ENCODE measurements at places on chromosomes 4 and X.

- no peak for DNase-seq
Measured at GRCh38 chr4:140027101-140027500, 126.9 kb downstream of the MAML3 start.

DNA sequence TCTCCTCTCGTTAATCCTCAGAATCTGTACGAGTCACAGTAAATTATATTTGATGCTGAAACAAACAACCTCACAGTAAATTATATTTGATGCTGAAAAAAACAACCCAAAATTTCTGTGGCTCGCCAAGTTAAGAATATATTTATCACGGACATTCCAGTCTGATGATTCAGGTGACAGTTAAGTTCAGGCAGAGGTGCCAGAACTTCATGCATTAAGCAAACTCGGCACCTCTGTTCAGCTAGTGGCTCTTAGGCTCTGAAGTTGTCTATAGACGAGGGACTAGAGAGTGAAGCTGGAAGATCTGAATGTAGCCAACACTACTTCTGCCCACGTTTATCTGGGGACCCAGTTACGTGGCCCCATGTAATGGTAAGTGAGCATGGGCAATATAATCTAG lies 132.2 kb upstream of the AGA start:
- DNase-seq = peak; percentile 48

DNA sequence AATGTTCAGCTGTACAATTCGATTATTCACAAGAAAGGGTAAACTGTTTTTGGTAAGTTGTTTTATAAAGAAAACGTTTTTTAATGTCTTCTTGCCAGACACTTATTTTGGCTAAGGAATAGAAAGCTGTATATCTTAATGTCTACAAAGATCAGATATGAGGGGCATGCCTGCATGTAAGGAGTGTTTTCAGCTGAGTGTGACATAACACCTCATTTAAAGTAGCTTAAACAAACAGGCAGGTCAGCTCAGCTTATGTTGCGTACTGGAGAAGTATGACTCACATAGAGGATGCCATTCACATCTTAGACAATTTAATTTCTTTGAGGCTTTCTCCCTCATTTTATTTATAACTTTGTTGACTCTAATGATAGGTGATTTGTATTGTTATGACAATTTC lies 30.4 kb downstream of the LAMTOR3 start:
- peak; percentile 56 for DNase-seq

- peak; percentile 30 for DNase-seq
Measured at GRCh38 chr4:10529291-10530136, 72.3 kb upstream of the ZNF518B start.

GRCh38 chrX:136525738-136526606 lies 6.0 kb upstream of the VGLL1 start:
- peak; percentile 94 for DNase-seq

GRCh38 chr4:174023641-174024040 lies 259.8 kb downstream of the FBXO8 start:
- DNase-seq = no peak

DNA sequence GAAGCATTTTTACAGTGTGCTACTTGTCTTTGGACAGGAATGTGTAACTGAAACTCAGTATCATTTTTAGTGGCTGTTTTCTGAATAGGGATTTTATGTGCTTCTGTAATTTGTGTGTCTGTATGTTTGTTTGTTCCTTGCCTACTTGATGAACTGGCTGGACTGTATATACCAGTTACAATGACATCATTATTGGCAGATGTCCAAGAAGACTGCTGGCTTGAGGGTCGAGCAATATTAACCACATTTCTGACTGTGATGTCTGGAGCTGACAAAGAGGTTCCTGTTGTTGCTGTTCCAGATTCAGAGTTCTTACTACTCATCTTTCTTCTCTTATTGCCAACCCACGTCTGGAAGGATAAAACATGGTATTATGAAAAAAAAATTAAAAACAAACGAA lies 33.0 kb downstream of the HDX start:
- DNase-seq = peak; percentile 81

DNA sequence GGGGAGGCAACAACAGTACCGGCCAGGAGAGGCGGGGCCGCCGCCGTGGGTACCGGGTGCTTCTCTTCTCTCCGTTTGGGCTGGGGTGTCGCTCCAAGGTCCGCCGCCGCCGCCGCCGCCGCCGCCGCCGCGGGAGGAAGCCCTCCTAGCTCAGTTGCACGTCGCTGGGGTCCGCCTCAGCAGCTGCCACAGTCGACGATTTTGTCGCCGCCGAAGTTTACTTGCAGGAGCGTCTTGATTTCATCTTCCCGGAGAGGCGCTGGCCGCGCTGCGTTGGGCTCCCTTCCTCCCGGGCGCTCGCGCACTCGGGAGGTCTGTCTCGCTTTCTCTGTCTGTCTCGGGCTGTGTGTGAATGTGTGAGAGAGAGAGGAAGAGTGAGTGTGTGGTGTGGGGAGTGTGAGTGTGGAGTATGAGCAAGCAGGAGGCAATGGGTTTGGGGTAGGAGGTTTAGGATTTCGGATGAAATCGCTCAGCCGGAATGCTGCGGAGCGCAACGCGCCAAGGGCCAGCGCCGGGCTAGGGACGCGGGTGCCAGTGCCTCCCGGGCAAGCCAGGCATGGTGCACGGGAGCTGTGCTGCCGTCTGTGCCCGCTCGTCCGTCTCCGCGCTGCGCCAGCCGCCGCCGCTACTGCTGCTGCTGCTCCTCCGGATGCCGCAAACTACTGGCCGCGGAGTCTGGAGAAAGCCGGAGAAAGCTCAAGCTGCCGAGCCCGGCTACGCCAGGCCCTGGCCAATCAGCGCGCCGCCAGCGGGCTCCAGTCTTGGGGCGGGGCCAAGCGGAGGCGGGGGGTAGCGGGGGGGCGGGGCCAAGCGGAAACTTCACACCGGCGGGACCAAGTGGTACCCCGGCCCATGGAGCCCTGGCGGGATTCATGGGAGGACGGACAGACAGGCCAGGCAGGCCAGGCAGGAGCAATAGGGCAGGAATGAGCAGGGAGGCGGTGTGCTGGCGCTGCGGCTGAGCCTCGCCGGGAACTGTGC lies at the start of gene PCDH19:
Gene PCDH19, minus strand, starts transcription at position 664 of the 981 bp plus-strand sequence. CDS start 1,676 bp downstream, outside the sequence.
- peak; percentile 61 for DNase-seq

DNA sequence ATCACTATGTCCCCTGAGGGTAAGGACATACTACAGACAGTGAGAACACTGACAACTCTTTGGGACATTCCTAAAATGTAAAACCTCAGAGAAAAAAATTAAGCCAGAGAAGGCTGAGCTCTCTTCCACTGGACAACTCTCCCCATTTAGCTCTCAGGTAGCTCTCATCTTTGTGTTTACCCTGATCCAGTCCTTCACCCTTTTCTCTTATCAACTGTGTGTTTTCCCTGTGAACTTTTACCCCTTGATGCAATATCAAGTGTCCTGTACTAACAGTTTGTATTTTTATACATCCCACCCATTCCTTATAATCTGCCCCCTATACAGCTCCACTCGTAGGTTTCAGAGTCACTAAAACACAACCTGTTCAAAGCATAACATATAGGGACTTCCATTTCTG lies 182.6 kb downstream of the STIM2 start:
- DNase-seq = no peak

DNA sequence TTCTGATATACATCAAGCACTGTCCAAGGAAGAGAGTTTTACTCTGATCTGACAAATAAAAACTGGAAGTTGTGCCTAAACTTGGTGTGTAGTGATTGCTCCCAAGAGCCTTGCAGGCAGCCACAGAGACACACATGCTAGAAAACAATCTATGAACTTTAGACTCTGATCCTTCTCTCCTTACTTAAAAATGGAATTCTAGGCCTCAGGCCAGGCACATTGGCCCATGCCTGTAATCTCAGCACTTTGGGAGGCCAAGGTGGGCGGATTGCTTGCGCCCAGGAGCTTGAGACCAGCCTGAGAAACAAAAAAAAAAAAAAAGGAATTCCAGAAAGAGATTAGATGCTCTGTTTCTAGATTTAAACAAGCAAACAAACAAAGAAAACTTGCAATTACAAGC lies 45.6 kb upstream of the S100G start:
- no peak for DNase-seq

GRCh38 chr4:87838890-87839591 lies 6.3 kb downstream of the MEPE start:
- DNase-seq = peak; percentile 73

DNA sequence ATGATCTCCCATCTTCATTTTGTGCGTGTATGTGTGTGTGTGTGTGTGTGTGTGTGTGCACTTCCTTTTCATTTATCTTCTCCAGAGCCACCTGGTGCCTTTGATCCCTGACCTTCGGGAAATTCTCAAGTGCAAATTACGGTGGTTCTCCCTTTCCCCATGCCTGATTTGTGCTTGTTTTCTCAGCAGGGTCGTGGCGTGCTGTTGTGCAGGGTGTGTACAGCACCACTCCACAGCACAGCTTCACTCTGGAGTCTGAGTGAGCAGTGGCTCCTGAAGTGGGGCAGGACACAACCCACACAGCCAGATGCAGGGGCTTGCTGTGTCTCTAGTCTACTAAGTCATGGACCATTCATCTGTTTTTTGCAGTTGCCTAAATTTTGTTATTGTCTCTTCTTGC lies 114.2 kb upstream of the TBC1D9 start:
- DNase-seq = no peak

DNA sequence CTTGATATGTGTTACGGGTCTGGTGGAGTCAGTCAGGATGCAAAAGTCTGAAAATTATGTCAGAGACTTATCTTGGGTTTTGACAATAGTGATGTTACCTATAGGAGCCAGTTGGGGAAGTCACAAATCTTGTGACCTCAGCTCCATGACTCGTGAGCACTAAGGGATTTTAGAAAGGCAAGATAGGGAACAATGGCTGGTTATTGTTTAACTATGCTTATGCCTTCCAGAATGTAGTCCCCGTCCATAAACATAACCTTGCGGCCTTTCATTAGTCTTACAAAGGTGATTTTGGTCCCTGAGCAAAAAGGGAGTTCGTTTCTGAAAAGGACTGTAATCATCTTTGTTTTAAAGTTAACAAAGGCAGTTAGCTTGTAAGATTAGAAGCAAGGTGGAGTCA lies 23.9 kb upstream of the GATB start:
- DNase-seq = no peak

GRCh38 chr4:124943145-124943889 lies 230.8 kb upstream of the ANKRD50 start:
- DNase-seq = peak; percentile 83

DNA sequence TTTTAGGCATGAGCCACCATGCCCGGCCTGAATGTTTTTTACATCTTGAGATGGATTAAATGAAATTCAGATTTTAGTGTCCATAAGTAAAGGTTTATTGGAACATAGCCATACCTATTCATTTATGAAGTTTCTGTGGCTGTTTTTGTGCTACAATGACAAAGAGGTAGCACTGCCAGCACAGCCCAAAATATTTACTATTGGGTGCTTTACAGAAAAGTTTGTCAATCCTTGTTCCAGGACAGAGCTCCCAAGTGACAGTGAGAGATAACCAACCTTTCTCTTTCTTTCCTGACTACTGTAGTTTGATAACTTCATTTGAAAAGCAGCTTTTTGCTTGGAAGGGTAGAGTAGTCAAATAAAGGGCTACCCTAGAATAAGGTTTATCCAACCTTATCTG lies 116.2 kb downstream of the CAMK2D start:
- no peak for DNase-seq

DNA sequence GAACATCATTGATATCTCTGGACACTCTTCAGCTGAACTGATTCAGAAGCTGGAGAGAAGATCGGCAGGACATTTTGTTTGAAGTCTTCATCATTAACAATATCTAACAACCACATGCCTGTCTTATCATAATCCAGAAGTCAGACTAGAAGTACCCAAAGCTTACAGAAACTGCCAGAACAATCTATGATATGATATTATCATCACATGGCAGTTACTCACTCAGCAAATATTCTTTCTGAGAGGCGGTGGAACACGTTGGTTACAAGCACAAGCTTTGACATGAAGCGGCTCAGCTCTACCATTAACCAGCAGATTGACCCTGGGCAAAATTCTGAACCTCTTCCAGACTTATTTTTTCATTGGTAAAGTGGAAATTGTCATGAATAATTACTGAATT lies 69.4 kb upstream of the KIT start:
- DNase-seq = peak; percentile 39

DNA sequence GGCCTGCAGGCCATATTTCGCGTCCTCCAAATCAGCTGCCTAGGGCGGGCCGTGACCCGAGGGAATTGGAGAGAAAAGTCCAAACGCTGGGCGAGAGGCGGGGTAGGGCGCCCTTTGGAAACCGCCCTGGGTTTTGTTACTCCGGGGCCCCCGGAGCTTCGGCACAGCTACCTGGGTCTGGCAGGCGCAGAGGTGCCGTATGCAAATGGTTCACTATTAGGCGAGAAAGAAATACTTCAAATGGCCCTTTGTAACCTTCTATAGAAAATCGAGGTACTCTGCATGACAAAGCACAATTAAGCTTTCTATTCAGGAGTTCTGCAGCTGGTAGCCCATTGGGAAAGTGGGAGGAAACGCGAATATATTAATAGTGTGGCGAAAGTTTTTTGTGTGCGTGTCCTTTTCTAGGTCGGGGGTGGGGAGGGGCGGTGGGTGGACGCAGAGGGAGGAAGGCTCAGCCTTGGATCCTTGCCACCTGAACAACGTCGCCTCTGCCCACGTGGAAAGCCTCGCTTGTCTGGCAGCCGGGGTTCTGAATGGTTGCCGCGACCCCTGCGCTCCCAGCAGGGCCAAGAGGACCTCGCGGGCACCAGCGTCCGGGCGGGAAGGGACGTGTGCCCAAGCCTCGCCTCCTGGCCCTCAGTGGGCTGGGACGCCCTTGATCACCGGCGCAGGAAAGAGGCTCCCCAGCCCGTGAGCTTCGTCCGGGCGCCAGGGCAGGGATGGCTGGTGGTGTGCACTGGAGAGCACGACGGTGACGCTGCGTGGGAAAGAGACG lies 9.5 kb downstream of the GSX2 start:
- no peak for DNase-seq

DNA sequence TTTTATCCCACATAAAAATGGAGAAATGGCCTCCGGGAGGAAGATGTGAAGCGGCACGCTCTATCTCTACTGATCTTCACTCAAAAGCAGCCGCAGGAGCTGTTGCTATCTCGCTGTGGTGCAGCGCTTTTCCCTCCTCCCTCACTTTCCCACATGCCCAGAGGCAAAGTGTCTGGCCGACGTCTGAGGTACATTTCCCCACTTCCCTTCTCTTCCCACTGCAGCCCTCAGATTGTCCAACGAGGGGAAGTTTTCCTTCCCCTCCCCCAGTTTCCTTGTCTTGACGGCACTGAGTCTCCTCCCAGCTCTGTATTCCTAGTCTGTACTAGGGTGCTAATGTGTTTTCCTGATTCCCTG lies 660 bp upstream of the COL25A1 start:
- DNase-seq = peak; percentile 15

GRCh38 chrX:102745857-102746584 lies 25.5 kb downstream of the GPRASP3 start:
- DNase-seq = peak; percentile 22

DNA sequence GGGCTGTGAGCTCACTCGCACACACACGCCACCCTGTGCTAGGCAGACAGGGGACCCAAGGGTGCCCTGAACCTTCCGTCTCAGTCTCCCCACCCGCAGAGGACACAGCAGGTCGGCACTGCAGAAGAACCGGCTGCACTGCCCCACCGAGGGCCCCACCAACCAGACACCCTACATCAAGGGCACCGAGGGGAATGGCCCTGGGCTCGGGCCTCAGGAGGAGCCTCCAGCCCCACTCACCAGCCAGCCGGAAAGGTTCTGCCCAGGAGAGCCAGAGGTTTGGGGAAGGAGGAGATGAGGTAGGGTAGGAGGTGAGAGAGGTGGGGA lies 45.9 kb downstream of the FAM53A start:
- DNase-seq = no peak

All from choroid plexus epithelial cell (primary cell).